ENCODE measurements at places on chromosomes 1 and 21.
A peak's percentile ranks its signal among the peaks of the same experiment; 100 is the strongest.

GRCh38 chr1:29156543-29157268 is 25.0 kb downstream of the SRSF4 start:
- no peak for DNase-seq

- DNase-seq, result no peak
These were observed 12.2 kb upstream of the RAB4A start for GRCh38 chr1:229258757-229259060.

DNA sequence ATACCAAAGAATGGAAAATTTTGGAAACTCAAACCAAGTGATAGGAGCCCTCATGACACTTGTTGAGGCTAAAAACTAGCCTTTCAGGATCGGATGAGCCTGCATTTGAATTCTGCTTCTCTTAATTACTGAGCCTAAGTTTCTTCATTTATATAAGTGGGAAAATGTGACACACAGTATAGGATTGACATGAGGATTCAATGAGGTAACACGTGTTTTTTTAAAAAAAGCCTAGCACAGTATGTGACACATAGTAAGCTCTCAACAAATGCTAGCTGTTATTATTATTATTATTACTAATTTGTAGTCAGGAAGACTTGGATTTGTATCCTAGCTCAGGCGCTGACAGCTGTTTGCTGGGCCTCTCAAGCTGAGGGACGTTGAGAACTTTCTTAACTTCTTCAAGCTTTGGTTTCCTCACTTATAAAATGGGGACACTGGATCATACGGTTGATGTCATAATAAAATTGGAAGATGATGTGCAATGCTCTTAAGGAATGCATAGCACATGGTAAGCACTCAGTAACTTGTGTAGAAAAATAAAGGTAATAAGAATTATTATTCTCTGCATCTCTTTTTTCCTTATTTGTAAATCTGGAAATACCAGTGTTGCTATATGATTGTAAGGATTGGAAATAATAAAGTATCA is 55.4 kb upstream of the JUN start:
- DNase-seq, result no peak

GRCh38 chr21:43608225-43608624 is 51.1 kb downstream of the HSF2BP start:
- DNase-seq, result peak; percentile 28

DNA sequence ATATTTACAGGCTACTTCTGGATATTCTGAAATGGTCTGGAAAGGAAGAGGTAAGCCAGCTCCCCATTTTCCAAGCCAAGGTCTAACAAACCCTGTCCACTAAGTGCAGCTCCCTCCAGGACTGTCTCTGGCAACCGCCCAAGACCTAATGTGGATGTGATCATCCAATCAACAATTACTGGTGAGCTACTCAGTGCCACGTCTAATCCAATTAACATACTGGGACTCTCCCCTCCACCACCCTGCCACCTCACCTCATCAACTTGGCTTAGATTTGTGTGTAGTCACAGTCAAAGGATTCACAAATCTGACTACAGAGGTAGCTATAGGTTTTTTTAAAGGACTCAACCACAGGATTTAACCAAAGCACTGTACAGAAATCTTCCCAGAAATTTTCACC is 25.4 kb upstream of the S100A7 start:
- no peak for DNase-seq

DNA sequence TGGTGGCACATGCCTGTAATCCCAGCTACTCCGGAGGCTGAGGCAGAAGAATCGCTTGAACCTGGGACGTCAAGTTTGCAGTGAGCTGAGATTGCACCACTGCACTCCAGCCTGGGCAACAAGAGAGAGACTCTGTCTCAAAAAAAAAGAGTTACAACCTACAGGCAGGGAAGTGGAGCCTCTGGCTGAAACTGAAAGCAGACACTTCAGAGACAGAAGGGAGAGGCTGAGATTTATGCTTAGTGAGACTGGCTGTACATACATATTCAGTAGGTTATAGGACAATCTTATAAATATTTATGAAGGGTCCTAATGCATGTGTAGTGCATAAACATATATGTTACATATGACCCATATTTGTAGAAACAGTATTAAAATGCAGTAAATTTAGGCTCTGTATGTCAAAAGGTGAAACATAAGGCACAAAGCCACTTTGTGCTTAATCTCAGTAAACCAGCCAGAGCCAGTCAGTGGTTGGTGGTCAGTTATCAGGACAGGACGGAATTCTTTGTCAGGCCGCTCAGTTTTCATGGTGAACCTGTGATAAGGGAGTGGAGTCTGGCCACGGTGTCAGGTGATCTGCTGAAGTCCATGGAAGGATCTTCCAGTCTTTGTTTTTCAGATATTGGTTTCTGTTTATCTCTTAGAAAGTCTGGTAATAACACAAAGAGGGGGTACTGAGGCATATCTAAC is 13.7 kb downstream of the RHEX start:
- DNase-seq, result no peak

DNA sequence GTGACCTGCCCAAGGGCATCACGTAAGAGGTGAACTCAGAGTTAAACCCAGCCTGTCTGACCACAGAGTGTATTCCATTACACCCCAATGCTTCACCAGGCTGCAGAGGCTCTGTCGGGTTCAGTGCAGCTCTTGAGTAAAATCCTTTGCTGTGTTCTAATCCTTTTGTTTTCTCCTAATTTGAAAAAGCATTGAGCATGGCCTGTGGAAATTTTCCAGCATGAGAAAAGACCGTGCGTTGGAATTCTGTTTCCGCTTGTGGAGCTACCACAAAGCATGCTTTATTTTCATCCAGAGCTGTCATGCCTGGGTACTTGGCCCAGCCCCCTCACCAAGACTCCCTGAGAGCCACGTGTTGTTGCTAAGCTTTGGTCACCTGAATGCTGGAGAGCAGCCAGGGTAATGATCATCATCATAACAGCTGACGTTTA is 317.6 kb downstream of the PRDM2 start:
- no peak for DNase-seq

DNA sequence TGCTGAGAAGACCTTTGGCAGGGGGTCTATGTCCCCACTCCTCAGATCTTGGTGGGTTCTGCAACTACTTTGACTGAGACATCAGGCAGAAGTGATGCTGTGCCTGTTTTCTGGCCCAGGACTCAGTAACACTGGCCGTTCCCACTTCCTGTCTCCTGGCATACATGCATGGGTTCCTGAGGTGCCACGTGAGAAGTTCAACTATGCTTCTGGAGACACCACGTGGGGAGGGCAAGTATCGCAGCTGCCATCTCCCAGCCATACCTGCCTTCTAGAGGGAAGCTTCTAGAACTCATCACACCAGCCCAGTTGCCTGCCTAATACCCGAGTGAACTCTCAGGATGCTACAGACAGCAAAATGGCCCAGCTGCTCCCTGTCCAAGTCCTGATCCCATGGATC is 65.8 kb downstream of the TRABD2B start:
- DNase-seq, result no peak

DNA sequence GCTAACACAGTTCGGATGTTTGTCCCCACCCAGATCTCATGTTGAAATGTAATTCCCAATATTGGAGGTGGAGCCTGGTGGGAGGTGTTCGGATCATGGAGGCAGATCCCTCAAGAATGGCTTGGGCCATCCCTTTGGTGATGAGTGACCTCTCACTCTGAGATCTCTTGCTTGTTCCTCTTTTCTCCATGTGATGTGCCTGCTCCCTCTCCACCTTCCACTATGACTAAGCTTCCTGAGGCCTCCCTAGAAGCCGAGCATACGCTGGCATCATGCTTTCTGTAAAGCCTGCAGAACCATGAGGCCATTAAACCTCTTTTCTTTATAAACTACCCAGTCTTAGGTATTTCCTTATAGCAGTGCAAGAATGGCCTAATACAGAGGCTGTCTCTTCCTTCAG is 8.1 kb upstream of the PLA2G5 start:
- DNase-seq, result no peak

GRCh38 chr1:162626094-162626493 is 6.2 kb upstream of the DDR2 start:
- no peak for DNase-seq

GRCh38 chr1:115117298-115117697 is 28.0 kb upstream of the TSPAN2 start:
- no peak for DNase-seq

DNA sequence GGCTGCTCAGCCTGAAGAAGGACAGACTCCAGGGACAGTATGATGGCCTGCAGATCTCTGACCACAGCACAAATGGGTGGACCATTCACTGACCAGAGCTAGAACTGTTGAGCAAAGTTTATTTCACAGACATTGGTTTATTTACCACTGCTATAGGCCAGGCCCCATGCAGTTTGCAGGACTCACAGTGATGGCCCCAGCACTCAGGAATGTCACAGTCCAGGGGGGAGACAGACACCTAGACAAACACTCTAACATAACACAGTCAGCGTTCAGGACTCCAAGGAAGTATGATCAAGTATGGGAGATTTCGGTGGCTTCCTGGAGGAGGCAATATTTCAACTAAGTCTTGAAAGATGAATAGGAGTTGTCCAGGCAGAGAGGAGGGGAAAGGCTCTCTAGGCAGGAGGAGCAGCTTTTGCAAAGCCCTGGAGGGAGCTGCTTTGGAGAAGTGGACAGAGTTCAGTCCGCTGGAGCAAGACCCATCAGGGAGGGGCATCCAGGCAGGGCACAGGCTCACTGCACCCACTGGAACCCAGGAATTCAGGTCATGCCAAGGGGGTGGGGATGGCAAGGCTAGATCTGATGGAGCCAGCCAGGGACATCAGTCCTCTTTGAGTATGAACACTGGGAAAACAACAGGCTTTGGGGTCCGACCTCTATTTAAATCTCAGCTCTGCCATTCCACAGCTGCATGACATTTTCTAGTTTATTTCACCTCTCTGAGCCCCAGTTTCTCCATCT is 454.3 kb downstream of the MATN1 start:
- no peak for DNase-seq

GRCh38 chr21:25561668-25562641 is 45.3 kb downstream of the MRPL39 start:
- DNase-seq, result peak; percentile 35

- no peak for DNase-seq
These were observed 36.3 kb upstream of the CASZ1 start for GRCh38 chr1:10832703-10833102.

- no peak for DNase-seq
These were observed 459.3 kb downstream of the PLPP3 start for GRCh38 chr1:56120021-56120420.
